ENCODE measurements at places on chromosomes 12 and 14.

GRCh38 chr14:45144658-45145057 lies 8.9 kb downstream of the FANCM start:
- DNase-seq = no peak

GRCh38 chr12:24500831-24501230 lies 448.1 kb downstream of the BCAT1 start:
- DNase-seq = peak; percentile 62

GRCh38 chr12:68245180-68246021 lies 8.0 kb downstream of the IL22 start:
- DNase-seq = peak; percentile 63

GRCh38 chr12:108477055-108477880 lies 37.8 kb upstream of the FICD start:
- no peak for DNase-seq

GRCh38 chr12:52382854-52383253 lies 2.6 kb downstream of the KRT84 start:
- no peak for DNase-seq

DNA sequence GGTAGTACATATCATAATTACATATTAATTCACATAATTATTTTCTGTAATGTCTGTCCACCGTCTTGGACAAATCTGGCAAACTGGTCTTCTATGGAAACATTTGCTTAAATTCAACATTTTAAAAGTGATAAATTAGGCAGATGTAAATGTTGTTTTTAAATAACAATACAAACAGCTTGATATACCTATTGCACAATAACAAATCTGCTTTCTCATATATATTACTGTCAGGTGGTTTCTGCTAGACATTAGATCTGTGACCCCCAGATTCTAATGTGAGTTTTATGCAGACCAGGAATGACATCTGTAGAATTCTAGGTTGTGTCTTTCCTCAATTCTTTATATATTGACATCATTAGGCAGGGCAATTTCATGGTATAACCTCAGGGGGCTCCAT lies 173.3 kb downstream of the CCDC59 start:
- no peak for DNase-seq

DNA sequence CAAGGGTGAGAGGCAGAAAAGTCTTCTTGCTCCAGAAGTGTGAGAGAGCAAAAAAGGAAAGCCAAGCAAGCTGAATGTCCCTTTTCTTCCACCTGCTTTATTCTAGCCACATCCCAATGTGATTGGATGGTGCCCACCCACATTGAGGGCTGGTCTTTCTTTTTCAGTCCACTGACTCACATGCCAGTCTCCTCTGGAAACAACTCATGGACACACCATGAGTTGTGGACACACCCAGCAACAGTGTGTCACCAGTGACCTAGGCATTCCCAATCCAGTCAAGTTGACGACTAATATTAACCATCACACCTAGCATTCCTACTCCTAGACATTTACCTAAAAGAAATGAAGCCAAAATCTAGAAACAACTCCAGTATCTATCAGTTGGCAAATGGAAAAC lies 7.2 kb upstream of the DICER1 start:
- no peak for DNase-seq

DNA sequence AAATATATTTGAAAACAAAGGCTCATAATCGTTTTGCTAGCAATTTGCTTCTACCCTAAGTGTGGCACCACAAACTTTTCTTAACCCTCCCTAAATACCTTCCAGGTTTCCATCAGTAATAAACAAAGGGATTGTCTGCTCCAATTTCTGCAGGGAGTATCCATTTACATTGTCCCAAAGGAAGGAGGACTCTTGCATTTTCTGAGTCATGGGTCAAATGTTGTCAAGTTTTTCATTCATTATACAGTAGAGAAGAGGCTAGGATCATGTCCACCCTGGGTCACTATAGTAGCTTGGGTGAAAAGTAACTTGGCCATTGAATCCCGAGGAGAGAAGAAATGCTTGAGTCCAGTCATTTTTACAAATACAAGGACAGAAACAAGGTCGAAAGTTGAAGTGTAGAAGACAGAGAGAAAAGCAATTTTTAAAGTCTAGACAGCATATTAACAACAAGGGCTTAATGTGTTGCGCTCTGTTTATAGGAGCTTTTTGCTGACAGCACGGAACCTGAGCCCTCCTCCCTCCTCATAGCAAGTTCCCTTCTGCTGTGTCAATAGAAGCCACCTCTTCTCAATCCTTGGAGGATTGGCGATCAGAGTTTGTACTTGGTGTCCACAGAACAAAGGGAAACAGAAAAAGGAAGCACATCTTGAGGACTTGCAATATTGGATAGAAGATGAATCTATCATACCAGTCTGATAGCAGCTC lies 53.1 kb downstream of the TMEM30B start:
- no peak for DNase-seq

GRCh38 chr12:126960709-126961108 lies 1306.3 kb upstream of the TMEM132C start:
- DNase-seq = no peak

- no peak for DNase-seq
Measured at GRCh38 chr14:91516663-91517388, 6.7 kb upstream of the PPP4R3A start.

DNA sequence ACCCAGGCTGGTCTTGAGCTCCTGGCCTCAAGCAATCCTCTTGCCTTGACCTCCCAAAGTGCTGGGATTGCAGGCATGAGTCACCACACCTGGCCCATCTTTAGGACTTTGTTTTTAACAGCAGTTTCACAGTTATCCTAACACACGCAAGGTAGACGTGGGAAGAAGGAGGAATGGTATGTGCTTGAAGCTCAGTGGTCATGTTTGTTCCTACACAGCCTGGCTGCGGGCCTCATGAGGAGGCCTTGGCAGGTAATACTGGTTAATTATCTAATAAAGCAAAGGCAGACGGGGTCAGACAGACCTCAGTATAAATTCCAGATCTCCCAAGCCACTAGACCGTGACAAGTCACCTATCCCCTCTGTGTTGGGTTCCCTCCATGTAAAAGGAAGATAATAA lies 271.8 kb downstream of the PCNX1 start:
- DNase-seq = no peak

DNA sequence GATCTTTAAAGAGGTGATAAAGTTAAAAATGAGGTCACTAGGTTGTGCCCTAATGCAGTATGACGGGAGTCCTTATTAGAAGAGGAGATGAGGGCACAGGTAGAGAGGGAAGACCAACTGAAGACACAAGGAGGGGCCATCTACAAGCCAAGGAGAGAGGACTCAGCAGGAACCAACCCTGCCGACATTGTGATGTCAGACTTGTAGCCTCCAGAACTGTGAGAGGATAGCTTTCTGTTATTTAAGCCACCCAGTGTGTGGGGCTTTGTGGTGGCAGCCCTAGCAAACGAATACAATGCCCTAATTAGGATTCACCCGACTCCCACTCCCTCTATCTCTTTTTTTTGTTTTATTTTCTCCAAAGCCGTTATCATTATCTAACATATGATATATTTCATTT lies 7.9 kb upstream of the IL26 start:
- DNase-seq = no peak

DNA sequence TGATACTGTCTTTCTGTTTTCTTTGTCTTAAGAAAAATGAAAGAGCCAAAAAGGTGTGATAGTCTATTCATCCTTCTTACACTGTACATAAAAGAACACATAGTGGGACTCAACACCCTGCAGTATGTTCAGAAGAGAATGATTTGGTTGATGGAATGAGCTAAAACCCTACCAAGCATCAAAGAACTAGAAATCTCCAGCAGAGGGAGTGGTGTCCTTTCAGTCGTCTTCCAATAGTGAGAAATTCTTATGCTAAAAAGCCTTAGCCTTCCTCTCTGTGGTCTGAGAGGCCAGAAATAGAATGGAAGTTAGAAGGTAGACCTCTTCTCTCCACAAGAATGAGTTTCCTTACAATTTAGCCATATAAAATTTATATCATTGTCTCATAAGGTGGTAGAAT lies 393.4 kb upstream of the SEL1L start:
- DNase-seq = no peak

GRCh38 chr12:14199455-14200198 lies 165.9 kb upstream of the ATF7IP start:
- no peak for DNase-seq

- no peak for DNase-seq
Measured at GRCh38 chr12:6199531-6200255, 507 bp upstream of the CD9 start.

GRCh38 chr12:124909831-124910560 lies 4.5 kb downstream of the UBC start:
- peak; percentile 36 for DNase-seq

DNA sequence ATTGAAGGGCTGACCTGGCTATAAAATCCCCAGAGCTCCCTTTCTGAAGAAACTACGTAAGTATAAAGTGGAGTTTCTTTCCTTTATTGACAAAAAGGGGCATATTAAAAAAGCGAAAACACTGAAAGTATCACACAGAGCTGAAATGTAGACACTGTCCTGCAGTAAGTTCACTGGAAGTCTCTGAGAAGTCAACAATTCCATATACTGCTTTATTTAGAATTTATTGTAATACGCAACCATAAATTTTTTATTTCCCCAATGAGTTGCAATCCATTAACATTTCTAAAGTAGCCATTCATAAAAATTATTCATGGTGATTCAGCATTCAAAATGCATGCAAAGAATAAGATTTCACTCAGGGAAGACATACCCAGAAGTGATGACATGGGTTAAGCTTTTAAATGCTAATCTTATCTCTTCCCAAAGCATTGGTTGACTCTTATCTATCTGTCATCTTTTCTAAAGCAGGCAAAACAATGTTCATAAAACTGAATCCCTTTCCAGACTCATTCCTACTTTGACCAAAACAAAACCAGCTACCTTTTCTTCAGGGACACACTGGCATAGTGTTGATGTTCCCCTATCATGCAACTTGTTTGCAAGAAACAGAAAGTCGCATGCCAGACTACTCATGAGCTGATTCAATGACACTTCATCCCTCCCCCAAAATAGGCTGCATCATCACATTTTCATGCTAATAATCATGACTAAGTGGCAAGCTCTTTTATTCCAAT lies 17.3 kb downstream of the KITLG start:
- DNase-seq = peak; percentile 61

DNA sequence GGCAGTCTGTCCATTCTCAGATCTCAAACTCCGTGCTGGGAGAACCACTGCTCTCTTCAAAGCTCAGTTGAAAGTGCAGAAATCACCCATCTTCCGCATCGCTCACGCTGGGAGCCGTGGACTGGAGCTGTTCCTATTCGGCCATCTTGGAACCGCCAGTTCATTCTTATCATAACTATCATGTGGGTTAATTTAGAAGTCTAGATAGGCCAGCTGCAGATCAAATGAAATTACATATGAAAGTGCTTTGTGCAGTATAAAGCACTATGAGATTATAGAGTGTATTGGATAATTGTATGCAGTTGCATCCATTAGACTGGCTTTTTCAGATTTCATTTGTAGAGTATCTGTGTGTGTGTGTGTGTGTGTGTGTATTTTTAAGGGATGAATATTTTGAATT lies 57.8 kb downstream of the PRORP start:
- DNase-seq = no peak

GRCh38 chr12:54300732-54301427 lies at the start of gene NFE2:
TSS of gene NFE2 (minus strand) at chr12:54301015. CDS start at chr12:54295248, 5,767 bp downstream.
- peak; percentile 68 for DNase-seq

GRCh38 chr14:33529787-33530757 lies 420.8 kb downstream of the EGLN3 start:
- no peak for DNase-seq

DNA sequence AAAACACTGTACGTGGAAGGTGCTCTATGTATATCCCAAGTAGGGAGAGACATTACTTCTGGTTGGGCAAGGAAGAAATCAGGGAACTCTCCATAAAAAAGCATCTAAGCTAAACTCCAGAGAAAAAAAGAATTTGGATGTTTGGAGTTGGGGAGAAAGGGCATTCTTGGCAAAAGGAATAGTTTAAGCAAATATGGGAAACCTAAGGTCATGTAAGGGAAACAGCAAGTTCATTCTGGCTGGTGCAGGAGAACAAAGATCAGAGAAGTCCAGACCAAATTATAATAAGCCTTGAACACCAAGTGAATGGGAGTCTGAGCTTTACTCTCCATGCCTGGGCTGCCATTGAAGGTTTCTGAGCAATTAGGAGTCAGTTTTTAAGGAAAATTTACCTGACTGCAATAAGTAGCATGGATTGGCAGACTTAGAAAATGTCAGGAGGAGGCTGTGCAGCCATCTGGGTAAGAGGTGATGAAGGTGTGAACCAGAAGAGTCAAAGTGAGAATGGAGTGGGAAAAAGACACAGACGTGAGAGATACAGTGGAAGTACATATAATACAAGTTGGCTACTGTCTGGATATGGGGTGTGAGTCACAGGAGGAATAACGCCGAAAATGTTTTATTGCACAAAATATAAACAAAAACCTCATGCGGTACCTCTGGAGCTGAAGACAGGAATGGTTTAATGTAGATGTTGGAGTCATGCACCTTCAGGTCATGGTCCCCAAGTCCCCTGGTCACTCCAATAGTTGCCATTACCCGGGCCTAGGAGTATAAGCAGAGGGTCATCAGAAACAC lies 222.6 kb downstream of the MON2 start:
- peak; percentile 52 for DNase-seq

DNA sequence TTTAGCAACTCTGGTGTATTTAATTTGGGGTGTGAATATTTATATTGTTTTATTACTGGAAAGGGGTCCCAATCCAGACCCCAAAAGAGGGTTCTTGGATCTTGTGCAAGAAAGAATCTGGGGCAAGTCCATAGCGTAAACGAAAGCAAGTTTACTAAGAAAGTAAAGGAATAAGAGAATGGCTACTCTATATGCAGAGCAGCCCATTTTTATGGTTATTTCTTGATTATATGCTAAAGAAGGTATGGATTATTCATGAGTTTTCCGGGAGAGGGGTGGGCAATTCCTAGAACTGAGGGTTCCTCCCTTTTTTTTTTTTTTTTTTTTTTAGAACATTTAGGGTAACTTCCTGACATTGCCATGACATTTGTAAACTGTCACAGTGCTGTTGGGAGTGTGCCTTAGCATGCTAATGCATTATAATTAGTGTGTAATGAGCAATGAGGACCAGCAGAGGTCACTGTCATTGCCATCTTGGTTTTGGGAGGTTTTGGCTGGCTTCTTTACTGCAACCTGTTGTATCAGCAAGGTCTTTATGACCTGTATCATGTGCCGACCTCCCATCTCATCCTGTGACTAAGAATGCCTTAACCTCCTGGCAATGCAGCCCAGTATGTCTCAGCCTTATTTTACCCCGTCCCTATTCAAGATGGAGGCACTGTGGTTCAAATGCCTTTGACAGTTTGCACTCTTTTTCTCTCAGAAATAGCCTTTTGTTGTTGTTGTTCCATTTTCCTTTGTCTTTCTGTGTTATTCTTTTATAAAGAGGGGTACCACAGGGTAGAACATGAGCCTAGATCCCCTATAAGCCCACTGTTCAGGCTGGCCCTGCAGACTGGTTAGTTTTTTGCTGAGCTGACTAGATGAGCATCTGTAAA lies 75.5 kb upstream of the DCD start:
- DNase-seq = peak; percentile 0

DNA sequence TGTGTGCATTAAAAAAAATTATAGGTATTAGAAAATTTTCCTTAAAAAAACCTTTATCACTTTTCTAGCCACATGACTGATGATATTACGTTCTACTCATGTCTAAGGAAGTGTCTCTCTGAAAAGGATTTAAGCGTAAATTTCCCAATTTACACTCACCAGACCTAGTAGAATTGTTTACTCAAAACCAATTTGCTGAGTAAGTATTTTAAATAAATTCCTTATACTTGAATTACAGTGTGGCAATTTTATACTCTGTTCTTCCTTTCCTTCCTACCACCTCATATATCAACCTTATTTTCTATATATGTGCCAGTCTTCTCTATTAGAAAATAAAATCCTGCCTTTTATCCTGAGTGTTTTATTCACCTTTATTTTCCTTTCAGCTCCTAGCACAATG lies 1035.1 kb downstream of the TRHDE start:
- DNase-seq = no peak

- no peak for DNase-seq
Measured at GRCh38 chr12:123042833-123043232, 62.4 kb downstream of the ARL6IP4 start.
